ENCODE measurements at places on chromosomes 16 and 17. TPM values are rescaled to one million over a fixed set of nuclear protein-coding genes. Genes with fewer than 3 reads are reported as not detected.
A peak's percentile ranks its signal among the peaks of the same experiment; 100 is the strongest.

GRCh38 chr17:76088868-76089576 is 10.0 kb downstream of the ZACN start:
- no peak for DNase-seq

Gene PMFBP1
- total RNA-seq: 9.8 TPM

Gene FZD2
- total RNA-seq: 1.0 TPM

Gene SKAP1
- 4.1 TPM for total RNA-seq

GRCh38 chr17:55774846-55775271 is 24.0 kb downstream of the PCTP start:
- DNase-seq: no peak

DNA sequence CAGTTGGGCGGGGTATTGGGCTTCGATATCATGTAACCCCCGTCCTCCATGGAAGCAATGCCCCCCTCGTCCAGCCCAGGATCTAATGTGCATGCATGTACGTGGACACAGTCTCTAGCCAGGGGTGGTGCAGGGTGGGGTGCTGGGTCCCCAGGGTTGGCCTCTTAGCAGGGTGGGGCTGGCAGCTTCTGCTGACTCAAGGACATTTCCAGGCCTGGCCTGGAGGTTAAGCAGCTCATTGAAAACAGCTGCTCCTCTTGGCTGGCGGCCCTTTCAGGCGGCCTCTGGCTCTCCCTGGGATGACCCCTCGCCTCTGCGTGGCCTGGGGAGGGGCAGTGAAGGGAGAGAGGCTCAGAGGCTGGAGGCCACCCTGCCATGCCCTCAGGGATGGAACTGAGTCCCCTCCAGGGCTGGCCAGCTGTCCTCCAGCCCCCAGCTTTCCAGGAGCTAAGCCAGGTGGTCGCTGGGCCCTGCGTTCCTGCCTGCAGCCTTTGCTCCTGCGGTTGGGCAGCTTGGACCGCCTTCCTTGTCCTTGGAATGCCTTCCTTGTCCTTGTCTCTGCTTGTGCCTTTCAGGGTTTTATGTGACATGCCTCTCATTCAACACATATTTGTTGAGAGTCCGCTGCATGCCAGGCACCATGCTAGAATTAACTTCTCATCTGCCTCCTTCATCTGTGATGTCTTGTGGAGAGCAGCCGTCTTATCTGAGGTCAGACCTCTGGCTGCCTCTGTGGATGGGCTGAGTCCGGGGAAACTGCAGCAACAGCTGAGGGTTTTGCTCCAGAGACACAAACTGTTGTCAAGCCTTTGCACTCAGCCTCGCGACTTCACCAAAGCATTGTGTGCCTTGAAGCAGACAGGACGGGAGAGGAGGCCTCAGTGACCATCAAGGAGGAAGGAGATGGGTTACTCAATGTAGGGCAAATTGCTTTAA is 26.6 kb downstream of the MRC2 start:
- peak; percentile 75 for DNase-seq

GRCh38 chr17:78140169-78141051 is 5.8 kb upstream of the C17orf99 start:
- peak; percentile 96 for DNase-seq

GRCh38 chr16:81204798-81205680 is 33.5 kb upstream of the BCO1 start:
- DNase-seq: peak; percentile 82

DNA sequence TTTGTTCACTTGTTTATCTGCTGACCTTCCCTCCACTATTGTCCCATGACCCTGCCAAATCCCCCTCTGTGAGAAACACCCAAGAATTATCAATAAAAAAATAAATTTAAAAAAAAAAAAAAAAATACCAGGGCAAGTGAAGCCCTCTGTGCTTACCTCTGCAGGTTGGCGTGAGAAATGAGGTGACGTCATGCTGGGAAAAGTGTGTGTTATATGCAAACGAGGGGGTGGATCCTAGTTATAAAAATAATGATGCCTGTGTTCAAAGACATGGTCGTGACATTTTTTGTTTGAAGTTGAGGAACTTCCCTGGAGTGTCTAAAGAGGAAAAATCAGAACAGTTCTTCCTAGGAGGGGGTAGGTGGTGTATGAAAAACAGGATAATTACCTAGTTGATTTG is 20.2 kb downstream of the TMC7 start:
- DNase-seq: peak; percentile 51

DNA sequence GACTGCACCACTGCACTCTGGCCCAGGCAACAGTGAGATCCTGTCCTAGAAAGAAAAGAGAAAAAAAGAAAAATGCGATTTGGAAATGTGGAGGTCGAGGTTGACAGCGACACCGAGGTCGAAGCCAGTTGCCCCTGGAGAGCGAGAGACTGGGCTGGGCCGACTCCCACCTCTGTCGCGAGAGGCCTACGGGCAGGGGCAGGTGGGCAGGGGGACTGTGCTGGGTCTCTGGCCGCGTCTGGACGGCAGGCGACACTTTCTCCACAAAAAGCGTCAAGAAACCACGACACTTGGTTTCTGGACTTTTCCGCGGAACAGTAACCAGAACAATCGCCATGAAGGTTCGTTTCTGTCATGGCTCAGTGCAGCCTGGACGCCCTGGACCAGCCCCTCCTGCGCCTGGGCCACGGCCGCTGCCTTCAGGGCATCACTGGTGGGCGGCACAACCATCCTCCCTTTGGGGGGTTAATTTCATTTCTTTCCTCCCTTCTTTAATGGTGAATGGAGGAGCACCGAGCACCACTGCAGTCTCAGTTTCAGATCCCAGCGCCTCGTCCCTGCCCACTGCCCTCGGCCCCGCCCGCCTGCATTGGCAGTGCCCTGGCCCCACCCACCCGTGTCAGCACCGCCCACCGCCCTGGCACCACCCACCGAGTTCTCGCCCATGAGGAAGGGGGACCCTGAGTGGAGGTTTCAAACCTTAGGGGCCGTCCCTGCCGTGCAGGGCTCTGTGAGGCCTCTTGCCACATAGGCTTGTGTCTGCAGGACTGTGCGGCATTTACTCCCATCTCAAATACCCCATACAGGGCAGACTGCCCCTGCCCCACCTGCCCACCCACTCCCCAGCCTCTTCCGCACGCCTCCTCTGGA is 18.5 kb upstream of the CDH15 start:
- DNase-seq: no peak

GRCh38 chr16:67407788-67408452 is 8.4 kb downstream of the ZDHHC1 start:
- no peak for DNase-seq
